ENCODE measurements at places on chromosomes 1 and 21. TPM values are rescaled to one million over a fixed set of nuclear protein-coding genes. Genes with fewer than 3 reads are reported as not detected.

The EPHA2 gene
- 26.1 TPM for total RNA-seq

The DCST2 gene
- total RNA-seq = 0.51 TPM

The PRRC2C gene
- total RNA-seq = 68.6 TPM

The CRABP2 gene
- total RNA-seq = 3.7 TPM

DNA sequence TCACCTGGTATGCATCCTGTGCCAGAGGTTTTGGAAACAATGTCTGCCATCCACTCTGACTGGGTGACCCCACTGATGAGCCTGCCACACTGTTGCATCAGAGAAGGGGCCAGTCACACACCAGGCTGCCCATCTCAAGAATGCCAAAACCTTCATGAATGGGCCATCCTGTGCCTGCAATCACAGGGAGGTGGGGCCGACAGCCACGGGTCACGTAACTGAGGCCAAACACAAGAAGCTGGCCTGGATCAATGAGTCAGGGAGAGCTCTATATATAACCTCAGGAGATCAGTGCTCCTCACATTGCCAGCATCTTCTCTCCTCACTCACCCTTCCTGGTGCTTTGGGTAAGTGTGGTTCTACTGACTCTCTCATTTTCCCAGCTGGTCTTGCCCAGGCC, at the start of gene LORICRIN:
Gene LORICRIN (plus strand): TSS at position 301 of the 400 bp plus-strand sequence. CDS start 1,263 bp downstream, outside the sequence.
- DNase-seq = no peak

DNA sequence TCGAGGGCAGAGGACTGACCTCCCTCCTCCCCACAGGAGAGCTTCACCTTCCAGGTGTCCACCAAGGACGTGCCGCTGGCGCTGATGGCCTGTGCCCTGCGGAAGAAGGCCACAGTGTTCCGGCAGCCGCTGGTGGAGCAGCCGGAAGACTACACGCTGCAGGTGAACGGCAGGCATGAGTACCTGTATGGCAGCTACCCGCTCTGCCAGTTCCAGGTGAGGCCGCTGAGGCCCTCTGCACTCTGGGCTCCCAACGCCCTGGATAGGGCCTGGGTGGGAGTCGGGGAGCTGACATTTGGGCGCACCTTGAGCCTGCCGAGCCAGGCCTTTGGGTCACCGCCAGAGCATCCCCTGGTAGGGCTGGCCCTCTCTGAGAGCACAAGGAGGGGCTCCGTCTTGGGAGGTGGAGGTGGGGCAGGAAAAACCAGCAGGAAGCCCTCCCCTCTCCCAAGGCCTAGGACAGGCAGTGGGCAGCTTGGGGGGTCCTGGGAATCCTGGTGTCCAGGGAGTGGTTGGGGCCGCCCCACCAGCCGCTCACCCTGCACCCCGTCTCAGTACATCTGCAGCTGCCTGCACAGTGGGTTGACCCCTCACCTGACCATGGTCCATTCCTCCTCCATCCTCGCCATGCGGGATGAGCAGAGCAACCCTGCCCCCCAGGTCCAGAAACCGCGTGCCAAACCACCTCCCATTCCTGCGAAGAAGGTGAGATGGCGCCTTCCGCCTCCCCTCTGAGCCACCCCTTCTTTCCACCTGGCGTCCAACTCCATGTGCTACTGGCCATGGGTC, 65.1 kb downstream of the PIK3CD start:
- no peak for DNase-seq

GRCh38 chr1:20574686-20575540, 14.0 kb upstream of the CDA start:
- DNase-seq = peak; percentile 94

- DNase-seq = peak; percentile 90
Measured at GRCh38 chr1:17502326-17502778, 37.1 kb upstream of the ARHGEF10L start.

DNA sequence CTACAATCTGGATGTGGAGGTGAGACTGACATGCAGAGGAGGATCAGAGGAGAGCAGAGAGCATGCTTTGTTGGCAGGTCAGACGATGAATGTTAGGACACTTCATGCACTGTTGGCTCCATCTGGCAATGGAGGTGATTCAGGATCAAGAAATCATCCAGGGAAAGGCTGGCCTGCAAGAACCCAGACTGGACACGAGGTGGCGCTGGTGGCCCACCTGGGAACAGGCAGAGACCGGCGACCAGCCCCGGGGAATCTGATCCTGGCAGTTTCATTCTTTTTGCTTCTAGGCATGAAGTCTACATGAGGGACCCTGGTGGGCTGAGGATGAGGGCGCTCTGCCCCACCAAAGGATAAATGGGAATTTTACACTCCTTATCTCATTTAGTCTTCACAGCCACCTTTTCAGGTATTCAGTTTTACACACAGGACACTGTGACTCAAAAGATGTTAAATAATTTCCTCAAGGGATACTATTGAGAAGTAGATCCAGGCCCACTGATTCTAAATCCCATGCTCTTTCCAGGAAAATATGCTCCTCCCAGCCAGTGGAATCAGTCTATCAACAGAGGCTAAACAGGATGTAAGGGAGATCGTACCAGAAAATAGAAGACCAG, 26.2 kb upstream of the SCMH1 start:
- peak; percentile 85 for DNase-seq

DNA sequence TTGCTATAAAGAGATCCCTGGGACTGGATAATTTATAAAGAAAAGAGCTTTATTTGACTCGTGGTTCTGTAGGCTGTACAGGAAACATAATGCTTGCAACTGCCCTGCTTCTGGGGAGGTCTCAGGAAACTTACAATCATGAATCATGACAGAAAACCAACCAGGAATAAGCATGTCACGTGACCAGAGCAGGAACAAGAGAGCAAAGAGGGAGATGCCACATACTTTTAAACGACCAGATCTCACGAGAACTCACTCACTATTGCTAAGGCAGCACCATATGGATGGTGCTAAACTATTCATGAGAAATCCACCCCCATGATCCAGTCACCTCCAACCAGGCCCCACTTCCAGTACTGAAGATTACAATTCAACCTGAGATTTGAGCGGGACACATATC, 49.8 kb upstream of the RCC1 start:
- no peak for DNase-seq

DNA sequence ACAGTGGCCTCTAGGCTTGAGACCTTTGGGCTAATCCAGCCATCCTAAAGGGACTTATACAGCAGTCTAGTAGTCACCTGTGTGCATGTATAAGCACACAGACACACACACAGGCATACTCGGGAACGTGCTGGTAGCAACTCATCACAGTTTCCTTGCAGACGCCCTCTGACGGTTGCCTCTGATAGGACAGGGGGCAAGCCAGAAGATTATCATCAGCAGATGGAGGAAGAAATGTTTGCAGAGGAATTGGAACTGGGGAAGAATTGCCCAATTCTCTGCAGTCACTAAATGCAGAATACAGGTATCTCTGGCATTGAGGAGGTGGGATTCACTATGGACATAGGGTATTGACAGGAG, 222.2 kb downstream of the C1orf94 start:
- no peak for DNase-seq

DNA sequence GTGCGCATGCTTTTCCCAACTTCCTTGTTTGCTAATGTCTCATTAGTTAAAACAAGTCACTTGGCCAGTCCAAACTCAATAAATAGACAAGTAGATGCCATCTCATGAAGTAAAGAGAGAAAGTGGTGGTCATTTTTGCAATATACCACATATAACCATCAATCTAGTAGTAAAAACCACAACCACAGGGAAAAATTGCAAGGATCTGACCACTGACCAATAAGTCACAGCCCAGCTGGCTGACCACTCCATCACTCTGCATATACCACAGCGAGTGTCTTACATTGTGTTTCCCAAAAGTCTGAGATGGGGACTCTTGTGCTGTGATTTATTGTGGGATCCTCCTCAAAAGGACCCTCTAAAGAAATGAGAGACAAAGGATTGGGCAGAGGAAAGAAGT, 76.0 kb downstream of the FH start:
- DNase-seq = no peak

- DNase-seq = peak; percentile 81
Measured at GRCh38 chr1:209756615-209757445, 977 bp downstream of the TRAF3IP3 start.

GRCh38 chr1:87686671-87687070, 358.0 kb downstream of the LMO4 start:
- no peak for DNase-seq

DNA sequence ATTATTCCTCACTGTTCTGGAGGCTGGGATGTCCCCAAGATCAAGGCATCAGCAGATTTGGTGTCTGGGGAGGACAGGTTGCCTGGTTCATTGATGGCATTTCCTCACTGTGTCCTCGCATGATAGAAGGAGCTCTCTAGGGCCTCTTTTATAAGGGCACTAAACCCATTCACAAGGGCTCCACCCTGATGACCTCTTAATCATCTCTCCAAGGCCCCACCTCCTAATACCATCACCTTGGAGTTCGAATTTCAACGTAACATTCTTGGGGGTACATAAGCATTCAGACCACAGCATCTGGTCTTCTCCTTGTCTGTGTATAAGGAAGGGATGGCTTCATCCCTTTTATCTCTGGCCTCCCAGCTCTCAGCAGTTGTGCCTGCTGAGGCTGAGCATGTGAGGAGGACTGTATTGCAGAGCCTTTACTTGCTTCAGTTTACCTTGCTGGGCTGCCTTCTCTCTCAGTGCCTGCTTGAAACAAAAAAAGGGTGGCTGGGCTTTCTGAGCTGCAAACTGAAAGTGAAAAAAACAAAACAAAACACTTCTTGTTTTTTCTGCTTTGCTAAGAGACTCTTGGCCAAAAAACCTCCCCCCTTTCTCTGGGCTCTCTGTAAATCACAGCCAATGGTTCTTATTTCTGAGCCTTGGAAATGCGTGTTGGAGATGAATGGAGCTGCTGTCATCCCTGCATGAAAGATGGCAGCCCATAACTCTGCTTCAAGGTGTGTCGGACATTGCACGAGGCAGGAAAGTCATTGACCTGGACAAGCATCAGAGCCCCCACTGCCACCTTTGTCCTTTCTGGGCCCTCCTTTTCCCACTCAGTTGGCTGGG, 75.8 kb downstream of the RHOU start:
- DNase-seq = no peak

DNA sequence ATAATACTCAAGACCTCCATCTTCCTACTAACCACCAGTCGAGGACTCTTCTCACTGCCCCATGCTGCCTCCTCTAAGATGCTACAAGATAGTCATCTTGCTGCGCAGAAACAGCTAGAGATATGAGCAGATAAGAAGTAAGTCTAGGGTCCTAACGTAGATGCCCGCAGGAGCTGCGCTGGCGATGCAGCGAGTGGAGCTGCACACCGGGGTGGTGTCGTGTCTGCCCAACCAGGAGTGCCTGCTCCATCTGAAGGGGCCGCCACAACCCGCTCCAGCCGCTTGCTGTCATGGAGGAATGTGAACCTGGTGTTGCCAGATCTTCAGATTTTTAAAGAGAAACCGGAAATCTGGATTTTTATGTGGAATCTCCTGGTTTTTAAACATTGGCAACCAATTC, 175.1 kb downstream of the VPS13D start:
- no peak for DNase-seq

Data from cardiac septum (tissue), 1 donor.